NCI-H2107 (cell line): ENCODE measurements at places on chromosomes 1 and 21.

- DNase-seq, result no peak
Observed at GRCh38 chr1:33392206-33392605, 38.7 kb downstream of the PHC2 start.

DNA sequence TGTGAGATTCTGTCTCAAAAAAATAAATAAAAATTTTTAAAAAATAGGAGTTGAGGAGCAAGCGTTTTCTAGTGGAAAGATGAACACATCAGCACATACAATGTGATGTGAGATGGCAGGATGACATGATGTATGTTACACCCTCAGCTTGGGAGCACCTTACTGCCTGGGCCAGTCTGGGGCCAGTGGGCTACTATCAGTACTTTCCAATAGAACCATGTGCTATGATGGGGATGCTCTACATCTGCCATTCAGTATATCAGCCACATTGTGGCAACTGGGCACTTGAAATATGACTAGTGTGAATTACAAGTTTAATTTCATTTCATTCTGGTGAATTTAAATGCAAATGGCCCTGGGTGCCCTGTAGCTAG lies 156.0 kb downstream of the PGBD5 start:
- no peak for DNase-seq

DNA sequence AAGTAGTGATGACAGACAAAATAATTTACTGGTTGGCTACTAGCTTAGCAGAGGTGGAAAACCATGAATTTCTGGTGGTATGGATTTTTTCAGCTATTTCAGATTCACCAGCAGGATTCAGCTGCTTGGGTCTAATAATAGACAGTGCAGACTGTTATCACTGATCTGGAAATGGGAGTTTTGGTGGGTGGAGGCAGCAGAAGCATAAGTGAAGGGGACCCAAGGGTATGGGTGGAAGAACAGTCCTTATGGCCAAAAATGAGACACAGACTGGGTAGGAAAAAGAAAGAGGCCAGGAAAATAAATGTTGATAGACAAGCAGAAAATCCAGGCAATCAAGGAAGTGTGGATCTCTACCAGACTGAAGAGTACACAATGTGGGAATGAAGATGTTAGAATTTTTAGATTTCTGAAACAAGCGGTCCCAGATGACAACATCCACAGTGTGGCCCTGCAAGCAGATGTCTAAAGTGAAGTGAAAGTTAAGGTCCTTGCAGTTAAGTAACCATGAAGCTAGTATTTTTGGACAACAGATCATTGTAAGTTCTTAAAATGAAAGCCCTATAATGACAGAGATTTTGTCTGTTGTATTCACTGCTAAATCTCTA lies 24.7 kb downstream of the LYST start:
- no peak for DNase-seq

DNA sequence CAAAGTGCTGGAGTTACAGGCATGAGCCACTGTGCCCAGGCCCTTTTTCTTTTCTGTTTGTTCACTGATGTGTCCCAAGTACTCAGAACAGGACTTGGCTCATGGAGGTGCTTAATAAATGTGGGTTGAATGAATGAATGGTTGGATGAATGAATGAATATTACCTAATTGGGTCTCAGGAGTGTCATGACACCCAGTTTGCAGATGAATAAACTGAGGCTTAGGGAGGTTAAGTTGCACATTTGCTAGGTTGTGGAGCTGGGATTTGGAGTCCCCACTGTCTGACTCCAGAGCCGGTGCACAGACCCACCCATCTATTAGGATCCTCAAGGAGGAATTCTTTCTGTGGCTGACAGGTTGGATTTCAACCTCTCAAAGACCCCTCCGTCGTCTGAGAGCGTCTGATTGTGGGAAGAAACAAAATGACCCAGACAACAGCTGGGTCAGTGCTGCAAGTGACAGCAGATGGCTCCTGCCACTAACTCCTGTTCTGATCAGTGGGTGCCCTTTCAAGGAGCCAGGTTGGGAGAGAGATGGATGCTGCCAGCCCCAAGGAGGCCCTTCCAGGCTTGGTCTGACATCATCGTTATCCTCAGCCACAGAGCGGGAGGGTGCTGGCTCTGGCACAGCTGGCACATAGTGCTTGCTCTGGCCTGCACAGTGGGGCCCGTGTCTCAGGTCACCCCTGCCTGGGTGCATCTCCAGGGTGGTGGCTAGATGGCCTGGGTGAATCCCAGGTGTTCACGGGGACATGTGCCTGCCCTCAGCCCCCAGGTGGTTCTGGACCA lies 24.2 kb downstream of the ARHGEF10L start:
- no peak for DNase-seq

DNA sequence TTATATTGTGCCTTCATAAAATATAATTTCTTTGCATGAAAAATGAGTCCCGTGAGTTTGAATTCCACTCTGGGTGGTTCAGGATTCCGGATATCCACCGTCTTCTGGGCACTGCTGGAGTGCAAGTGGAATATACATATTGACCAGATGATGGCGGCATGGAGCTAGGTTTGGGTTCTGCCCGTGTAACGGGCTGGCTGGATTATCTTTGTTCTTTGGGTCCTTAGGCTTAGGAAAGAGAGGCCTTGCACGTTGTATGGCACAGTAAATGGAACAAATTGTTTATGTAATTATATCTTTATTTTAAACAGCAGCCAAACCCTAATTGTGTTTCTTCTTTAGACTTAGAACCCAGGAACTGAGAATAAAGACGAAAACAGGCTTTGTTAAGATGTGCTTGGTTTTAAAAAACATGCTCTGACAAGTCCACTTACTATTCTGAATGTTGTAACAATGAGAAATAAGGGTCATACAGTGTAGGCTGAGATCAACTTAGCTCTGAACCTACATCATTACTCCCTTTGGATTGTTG lies 13.5 kb upstream of the ACBD6 start:
- DNase-seq, result peak; percentile 65

- no peak for DNase-seq
Observed at GRCh38 chr1:197632651-197633050, 142.6 kb downstream of the DENND1B start.

- DNase-seq, result no peak
Observed at GRCh38 chr1:78088486-78088885, 42.7 kb downstream of the GIPC2 start.

GRCh38 chr21:29641635-29642550 lies 297.9 kb downstream of the GRIK1 start:
- no peak for DNase-seq

DNA sequence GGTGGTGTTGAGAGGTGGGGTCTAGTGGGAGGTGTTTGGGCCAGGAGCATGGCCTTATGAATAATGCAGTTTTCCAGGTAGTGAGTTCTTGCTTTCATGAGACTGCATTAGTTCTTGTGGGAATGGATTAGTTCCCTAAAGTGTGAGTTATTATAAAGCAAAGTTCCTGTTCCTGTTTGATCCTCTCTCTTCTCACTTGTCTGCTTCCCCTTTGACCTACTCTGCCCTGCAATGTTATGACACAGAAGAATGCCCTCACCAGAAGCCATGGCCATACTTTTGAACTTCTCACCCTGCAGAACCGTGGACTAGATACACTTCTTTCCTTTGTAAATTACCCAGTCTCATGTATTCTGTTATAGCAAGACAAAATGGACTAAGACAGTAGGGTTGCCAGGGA lies 53.6 kb downstream of the MAP3K7CL start:
- no peak for DNase-seq

GRCh38 chr1:90919190-90919719 lies 102.6 kb downstream of the ZNF644 start:
- no peak for DNase-seq

DNA sequence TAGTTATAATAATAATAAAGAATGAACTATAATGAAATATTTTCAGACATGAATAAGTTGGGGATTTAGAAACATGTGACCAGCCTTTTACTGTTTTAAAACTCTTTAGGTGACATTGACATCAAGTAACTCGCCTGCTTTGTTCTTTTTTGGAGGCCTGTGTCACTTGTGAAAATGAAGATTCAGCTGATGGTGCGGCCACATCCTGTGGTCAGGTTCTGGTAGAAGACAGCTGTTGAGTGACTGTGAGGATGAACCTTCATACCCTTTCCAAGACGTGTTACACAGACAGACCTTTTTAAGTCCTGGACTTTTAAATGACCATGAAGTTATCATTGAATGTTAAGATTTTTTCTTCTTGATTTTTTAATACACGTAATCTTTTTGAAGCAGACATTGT lies 10.3 kb downstream of the UTS2 start:
- no peak for DNase-seq

GRCh38 chr1:34444516-34444915 lies 267.8 kb downstream of the C1orf94 start:
- DNase-seq, result no peak

DNA sequence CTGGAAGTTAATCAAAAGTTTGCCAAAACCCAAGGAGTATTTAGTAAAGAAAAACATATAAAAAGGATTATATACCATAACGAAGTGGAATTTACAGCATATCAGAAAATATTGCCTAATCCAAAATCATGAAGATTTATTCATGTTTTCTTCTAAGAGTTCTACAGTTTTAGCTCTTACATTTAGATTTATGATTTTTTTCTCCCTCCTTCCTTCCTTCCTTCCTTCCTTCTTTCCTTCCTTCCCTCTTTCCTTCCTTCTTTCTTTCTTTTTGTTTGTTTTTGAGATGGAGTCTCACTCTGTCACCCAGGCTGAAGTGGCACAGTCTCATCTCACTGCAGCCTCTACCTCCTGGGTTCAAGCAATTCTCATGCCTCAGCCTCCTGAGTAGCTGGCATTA lies 15.7 kb upstream of the PRSS38 start:
- no peak for DNase-seq

GRCh38 chr1:224542783-224543440 lies 73.2 kb upstream of the CNIH3 start:
- no peak for DNase-seq

- DNase-seq, result no peak
Observed at GRCh38 chr1:241934866-241935265, 22.7 kb upstream of the BECN2 start.

DNA sequence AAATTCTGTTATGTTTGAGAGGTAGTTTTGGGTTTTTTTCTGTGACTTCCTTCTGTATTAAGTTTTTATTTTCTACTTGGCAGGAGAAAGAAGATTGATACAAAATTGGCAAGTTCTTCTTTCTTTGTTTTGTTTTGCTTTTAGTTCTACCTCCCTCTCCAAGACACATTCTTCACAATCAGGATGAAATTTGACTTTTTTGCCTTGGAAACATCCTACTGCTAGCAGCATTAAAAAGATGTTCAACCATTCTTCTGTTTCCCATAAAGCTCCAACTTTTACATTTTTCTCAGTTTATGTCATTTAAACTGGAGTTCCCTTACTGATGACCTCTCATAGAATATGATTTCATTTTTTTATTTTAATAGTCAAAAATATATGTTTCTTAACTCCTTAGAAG lies 234.8 kb downstream of the NCAM2 start:
- no peak for DNase-seq

DNA sequence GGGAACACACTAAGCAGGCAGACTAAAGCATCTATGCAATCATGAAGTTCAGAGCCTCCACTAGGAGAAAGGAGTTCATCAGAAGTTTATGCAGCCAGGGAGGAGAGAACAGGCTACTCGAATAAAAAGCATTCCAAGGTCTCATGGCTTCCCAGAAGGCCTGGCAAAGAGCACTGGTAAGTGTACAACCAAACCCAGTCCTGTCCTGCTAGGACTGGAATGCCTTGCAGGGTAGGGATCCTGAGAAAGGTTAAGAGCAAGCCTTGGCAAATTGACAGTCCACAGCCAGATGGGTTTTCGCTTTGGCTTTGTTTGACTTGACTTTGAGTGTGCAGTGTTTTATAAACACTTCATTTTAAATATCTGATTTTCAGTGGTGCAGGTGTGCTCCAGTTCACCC lies 133.6 kb upstream of the ATP1B1 start:
- DNase-seq, result peak; percentile 86

DNA sequence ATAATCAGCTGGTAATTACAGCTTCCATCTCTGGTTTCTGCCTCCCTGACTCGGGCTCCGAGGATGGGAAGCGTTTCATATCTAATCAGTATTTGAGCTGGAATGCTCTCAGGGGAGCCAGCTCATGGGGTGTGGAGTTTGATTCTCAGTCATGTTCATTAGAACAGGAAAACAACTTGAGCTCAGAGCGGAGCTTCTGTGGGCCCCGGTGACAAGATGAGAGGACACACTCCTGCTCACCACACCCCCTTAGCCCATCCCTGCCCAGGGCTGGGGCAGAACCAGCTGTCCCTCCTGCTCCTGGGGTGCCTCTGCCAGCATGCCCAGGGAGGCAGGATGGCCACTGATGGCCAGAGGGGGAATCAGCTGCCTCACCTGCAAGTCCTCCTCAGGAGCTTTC lies 726.0 kb downstream of the PTPRU start:
- no peak for DNase-seq

GRCh38 chr21:37009740-37010341 lies 3.3 kb downstream of the RIPPLY3 start:
- peak; percentile 93 for DNase-seq

DNA sequence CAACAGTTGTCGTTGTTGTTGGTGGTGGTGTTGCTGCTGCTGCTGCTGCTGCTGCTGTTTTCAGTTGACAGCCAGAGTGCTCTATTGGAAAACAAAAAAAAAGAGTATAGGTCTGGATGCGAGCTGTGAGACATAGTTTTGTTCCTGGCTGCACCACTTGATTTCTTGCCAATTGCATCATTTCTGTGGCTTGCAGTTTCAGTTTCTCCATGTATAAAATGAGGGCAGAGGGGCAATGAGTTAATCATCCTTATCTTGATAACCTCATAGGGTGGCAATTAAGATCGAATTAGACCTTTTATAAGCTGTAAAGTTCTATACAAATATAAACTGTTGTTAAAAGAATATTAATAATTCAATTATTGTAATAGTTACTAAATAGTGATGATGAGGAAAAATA lies 156.7 kb downstream of the DMRTA2 start:
- no peak for DNase-seq

DNA sequence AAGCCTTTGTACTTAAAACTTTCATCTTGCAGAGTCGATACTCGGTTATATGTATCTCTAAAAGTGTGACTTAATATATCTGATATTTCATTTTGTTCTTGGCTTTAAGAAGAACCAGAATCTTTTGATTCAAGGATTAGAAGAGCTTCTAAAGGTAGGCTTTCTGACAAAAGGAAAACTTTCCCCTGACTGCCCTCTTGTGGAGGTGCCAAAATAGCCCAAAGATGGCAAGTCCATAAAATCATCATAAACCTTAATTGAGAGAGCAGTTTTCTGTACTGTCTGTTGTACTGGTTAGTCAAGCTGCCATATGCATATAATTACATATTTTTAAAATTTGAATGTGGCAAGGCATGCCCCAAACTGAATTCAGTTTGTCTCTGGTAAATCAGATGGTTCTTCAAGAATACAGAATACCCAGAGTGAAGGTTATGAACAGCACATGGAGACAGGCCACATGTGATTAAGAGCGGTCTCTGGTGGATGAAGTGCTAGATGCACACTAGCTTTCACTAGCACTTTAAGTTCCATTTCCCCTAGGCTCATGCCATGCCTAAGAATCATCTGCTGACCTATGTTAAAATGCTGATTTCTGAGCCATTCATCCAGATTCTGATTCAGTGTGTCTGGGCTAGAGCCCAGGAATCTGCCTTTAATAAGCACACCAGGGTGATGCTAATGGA lies 27.7 kb upstream of the ELAVL4 start:
- DNase-seq, result peak; percentile 64

GRCh38 chr1:204902671-204903070 lies 32.0 kb downstream of the NFASC start:
- DNase-seq, result no peak
